ENCODE measurements at places on chromosomes 11 and 22.

- DNase-seq, result no peak
Measured at GRCh38 chr22:24871611-24872205, 65.7 kb downstream of the SGSM1 start.

DNA sequence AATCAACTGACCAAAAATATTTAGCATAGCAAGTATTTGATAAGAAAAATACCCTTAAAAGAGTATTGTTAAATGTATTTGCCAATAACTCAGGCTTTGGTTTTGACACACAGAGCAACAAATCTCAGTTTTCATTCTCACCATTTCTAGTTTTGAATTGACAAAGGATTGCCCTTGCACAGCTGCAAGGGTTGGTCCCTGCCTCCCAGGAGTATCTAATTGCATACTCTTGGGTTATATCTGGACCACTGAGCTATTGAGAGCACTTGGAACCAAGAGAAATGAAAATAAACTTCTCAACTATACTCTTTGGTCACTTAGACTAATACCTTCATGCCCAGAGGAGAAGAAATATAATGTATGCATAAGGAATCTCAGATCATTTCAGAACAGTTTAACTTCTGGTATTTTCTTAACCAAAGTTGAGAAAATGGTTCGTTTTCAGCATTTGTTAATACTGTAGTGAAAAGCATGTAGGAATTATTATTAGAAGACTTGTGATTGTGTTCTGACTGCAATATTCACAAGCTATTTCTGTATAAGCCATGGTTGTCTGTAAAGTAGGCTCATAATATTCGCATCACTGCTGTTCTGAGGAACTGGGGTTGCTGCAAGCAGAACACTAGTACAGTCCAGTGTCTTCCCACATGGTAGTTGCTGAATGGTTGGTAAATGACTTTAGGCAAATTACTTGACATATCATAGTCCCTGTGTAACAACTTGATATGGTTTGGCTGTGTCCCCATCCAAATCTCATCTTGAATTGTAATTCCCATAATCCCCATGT is 7.9 kb downstream of the C2CD3 start:
- no peak for DNase-seq

DNA sequence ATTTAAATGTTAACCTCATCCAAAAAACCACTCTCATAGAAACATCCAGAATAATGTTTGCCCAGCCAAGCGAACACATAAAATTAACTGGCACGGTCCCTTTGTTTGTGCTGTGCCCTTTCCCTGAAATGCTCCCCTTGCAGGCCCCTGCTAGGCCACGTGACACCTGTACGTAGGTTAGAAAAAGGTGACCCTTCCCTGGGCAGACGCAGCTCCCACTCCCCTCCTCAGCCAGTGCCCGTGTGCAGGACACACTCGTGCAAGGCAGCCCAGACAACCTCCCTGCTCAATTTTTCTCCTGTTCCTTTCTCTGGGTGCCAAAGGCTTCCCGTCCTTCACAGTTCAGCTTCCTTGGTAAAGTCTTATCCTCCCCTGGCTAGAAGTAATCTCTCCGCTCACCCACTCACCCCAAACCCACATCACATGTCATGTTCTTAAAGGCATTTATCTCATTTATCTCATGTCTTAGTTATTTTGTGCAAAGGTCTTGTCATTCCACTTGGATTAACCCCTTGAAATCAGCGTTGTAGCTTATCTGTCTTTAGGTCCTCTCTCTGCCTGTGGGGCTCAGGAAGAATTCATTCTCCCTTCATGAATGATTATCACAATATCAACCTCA is 20.7 kb downstream of the FAM83F start:
- no peak for DNase-seq

- no peak for DNase-seq
Measured at GRCh38 chr11:94675813-94676212, 92.3 kb upstream of the AMOTL1 start.

DNA sequence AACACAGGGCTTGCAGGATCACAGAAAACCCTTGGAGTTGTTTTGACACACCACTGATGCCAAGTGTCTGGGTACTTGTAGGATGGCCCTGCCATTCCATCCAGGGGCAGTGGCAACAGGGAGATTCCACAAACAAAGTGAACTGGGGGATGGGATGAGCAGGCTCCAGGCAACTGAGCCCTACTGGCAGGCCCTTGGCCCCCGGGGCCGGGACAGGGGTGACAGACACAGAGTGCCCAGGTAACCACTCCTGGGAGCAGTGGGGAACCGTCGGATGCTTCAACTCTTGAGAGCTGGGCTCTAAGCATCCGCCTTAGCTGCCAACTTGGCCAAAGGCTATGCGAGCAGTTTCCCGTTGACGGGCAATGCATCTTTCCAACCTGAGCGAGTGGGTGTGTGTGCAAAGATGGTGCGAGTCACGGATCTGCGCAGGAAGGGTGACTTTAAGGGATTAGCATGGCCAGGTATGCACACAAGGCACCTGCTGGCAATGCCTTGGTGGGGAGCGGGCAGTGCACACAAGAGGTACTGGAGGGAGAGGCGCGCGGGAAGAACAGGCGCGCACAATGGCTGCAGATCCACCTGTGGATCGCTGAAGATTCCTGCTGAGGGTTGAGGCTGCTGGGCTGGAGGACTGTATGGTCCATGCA is 83.1 kb upstream of the PRODH start:
- DNase-seq, result no peak

GRCh38 chr11:2444821-2445745 is at the start of gene KCNQ1:
KCNQ1 (plus strand) TSS chr11:2445008; CDS start chr11:2445099, 91 bp downstream.
- peak; percentile 61 for DNase-seq

GRCh38 chr11:95335989-95336388 is 105.0 kb upstream of the SESN3 start:
- DNase-seq, result no peak

DNA sequence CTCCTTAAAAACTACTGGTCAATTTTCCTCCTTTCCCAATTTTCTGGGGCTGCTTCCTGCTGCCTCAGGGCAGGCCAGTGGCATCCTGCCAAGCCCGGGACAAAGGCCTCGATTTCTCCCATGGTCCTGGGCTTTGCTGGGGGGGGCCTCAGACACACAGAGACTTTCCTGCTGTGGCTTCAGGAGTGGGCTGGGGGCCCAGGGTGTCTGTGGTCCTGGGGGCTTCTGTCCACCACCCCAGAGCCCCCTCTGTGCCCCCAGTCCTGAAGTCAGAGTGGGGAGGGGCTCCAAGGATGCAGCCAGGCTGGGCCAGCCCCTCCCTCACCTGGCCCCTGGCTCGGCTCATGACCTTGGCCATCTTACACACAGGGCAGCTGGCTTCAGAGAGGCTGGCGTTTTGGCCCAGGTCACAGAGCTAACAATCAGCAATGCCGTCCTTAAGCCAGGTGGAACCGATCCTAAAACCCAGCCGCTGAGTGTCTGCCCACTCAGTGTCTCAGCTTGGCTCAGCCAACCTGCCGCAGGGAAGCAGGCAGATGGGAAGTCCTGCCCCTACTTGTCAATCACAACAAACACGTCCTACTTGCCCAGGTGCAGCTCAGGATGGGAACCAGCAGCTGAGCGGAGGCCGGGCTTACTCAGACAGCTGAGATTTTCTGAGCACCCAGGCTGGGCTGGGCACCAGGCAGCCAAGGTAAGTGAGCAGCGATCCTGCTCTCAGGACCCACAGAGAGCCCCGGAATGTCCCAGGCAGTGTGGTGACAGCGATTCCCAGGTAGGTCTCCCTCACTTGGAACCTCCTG is 34.6 kb downstream of the OSBPL5 start:
- no peak for DNase-seq

- no peak for DNase-seq
Measured at GRCh38 chr22:49195636-49196035, 632.0 kb downstream of the BRD1 start.

DNA sequence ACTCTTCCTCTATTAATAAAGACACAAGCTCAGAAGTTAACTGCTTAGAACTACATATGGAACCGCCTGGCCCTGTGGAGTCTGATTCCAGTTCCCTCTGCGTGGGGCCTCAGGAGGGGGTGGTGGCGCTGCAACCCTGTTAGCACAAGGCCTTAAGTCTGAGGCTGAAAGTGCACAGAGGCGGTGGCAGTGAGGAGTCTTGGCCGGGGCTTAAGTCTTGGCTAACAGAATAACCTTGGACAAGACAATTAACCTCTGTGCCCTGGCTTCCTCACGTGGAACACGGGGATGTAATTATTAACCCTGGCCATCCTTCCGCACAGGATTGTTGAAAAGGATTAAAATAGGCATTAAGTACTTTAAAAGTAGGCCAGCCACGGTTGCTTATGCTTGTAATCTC is 191.5 kb downstream of the CEP164 start:
- DNase-seq, result no peak

GRCh38 chr22:37492428-37493344 is 6.5 kb upstream of the MFNG start:
- peak; percentile 66 for DNase-seq

DNA sequence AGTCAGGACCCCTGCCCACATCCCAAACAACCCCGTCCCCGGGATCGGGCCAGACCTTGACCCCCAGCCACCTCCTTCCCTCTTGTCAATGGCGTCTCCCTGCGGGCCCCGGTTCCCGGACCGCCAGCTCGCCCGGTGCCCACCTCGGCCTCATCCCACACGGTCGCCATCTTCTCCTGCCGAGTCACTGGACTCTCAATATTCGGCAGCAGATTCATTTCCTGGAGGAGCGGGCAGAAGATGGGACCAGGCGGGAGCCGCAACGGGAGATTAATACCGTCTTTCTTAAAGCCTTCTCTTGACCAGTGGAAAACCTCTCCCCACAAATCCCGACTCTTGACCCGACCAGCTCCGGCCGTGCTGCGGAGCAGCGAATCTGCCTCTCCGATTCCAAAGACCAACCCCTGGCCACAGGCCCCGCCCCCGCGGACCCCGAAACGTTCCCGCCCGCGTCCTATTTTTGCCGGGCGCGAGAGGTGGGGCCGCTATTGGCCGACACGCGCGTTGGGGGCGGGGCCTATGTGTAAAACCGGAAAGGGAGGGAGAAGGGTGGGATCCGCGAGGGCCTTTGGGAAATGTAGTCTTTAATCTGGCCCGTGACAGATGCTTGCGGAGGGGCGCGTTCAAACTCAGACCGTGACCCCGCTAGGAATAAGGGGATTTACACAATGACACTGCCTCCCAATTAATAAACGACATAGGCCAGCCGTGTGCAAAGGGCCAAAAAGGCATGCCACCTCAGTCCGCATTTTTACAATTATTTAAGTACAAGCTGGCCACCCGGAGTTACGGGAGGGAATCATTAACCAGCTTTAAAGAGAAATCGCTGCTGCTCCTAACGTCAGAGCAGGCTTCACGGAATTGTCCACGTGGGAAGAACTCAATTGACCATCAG is at the start of gene PSMC3:
Gene PSMC3 (minus strand): TSS at position 378 of the 895 bp plus-strand sequence. CDS start 160 bp downstream, at position 218.
- peak; percentile 99 for DNase-seq

DNA sequence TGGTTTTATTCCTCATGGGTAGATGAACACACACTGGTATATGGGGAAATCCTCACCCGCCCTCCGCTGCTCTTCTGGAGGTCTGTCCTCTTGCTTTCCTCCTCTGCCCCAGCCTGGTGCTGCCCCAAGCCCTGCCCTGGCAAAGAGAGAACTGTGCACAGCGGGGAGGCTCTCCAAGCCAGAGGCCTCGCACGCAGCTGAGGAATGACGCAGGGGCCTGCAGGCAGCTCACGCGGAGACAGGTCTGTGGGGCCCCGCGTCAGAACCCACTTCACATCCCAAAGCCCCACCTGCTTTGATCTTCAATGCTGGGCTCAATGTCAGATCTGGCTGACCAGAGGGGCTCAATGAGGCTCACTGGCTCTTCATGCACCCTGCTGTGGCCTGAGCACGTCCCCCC is 10.0 kb downstream of the GATD1 start:
- DNase-seq, result no peak

DNA sequence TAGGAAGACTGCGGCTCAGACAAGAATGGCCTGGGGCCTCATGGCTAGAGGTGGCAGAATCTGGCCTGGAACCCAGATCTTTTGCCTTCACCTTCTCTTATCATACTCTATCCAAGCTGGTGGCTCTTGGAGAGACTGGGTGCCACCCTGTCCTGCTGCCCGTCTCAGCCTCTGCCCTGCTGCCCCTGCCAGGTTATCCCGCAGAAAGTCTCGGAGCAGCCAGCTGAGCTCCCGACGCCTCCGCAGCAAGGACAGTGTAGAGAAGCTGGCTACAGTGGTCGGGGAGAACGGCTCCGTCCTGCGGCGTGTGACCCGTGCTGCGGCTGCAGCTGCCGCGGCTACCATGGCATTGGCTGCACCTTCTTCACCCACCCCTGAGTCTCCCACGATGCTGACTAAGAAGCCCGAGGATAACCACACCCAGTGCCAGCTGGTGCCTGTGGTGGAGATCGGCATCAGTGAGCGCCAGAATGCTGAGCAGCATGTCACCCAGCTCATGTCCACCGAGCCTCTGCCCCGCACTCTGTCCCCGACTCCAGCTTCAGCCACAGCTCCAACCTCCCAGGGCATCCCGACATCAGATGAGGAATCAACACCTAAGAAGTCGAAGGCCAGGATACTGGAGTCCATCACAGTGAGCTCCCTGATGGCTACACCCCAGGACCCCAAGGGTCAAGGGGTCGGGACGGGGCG is 5.9 kb downstream of the INCENP start:
- DNase-seq, result no peak

DNA sequence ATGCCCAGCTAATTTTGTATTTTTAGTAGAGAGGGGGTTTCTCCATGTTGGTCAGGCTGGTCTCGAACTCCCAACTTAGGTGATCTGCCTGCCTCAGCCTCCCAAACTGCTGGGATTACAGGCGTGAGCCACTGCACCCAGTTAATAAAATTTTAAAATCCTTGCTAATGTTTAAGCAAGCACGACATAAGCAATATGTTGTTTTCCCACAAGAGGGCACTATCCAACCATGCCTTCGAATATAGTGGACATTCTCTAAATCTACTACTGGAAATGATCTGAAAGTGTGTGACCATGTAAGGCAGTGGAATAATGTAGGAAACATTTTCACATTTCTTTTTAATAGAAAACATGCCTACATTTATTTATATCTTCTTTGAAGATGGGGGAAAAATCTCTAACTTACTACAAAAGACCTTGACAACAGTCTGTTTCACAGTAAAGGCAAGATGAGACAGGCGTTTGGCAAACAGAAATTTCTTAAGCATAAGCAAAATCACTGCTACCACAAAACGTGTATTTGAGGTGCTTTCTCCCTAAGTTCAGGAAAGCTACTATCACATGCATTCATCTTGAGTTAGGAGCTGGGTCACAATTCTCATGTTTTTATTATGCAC is 38.2 kb downstream of the PITPNB start:
- no peak for DNase-seq

DNA sequence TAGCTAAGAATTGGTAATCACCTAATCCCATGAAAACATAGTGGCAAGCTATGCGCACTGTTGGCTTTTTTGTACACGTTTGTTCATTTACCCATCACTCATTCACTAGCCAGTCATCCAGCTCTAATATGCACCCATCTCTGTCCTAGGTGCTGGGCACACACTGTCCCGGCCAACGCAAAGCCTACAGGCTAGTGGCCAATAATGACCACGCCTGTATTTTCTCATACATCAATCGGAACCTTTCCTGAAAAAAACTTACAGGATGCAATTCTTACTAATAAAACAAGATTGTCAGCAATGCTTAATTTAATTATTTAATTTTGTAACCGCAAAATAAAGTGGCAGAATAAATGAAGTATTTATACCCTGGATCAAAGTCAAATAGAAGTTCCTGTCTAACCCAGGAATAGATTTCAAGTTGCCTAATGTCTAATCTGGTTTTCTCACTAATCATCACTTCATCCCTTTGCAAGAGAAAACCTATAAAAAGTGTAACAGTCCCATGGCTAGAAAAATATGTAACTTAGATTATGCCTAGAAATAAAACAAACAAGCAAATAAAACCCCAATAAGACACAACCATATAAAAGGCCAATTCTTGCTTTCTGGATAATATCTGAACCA is 143.3 kb upstream of the BLID start:
- no peak for DNase-seq
